ENCODE measurements at places on chromosomes 7 and 10.

DNA sequence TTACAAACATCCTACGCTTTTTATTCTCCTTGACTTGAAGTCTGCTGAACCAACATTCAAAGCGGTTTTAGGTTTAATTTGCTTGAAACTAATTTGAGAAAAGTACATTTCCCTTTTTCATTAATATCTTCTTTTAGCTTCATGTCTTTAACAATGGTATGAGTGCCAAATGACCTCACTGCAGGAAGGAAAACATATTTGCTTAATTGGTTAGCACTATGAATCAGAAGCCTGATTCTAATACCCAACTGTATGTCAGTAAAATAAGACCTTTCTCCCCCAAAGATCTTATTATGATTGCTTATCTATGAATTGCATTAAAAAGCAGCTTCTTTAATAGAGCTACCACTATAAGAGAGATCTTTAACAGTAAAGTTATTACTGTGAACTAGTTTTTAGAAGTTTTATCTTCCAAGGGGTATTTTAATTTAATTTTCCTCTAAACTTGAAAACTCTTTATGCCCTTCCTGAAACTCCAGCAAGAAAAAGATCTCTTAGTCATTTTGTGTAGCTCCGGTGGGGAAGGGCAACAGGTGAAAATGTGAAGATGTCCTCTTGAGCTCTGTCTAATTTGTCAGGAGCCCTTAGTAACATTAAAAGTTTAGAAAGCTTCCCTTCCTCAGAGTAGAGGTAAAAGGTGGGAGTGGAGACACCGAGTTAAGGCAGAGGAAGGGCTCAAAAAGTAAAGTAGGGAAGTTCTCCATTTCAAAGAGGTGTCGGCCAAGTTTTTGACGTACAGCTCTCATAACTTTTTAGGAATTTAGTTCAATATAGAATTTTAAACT lies 6.1 kb downstream of the COL1A2 start:
- DNase-seq = no peak

DNA sequence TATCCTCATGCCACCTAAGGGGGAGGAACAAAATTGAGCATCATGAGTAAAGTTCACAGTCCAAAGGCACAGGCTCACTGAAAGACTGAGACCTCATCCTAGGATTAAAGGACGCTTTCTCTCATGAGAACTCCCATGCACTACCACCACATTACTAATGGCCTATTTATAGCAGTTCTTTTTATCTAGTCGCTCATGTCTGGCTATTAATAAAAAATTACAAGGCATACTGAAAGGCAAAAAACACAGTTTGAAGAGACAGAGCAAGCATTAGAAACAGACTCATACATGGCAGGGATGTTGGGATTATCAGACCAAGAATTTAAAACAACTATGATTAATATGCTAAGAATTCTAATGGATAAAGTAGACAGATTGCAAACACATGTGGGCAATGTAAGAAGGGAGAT lies 46.0 kb upstream of the CDK13 start:
- DNase-seq = no peak

GRCh38 chr7:42932811-42933591 lies 825 bp downstream of the MRPL32 start:
- DNase-seq = no peak

- no peak for DNase-seq
Measured at GRCh38 chr10:117239721-117240620, 943 bp upstream of the SLC18A2 start.

DNA sequence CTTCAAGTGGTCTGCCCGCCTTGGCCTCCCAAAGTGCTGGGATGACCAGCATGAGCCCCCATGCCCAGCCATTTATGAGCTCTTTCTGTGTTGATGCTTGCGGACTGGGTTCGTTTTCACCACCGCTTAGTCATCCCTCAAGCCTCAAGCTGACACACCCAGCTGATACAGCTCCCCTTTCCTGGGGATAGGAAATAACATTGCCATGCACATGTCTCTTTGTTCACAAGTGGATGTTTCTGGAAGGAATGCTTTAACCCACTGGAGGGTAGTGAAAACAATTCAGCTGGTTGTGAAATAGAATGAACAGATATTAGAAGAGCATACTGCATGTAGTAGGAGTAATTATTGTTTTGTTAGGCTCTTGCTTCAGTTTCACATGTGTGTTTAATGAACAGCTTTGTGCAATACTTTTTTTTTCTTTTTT lies 8.5 kb upstream of the METTL27 start:
- DNase-seq = no peak

- no peak for DNase-seq
Measured at GRCh38 chr7:33958104-33958503, 52.8 kb downstream of the BMPER start.

Measured in CD8-positive, alpha-beta T cell (primary cell).